ENCODE measurements at places on chromosomes 11 and 22. TPM values are rescaled to one million over a fixed set of nuclear protein-coding genes. Genes with fewer than 3 reads are reported as not detected.

- DNase-seq = no peak
These were observed 173.4 kb downstream of the NCAM1 start for GRCh38 chr11:113134626-113135025.

- no peak for DNase-seq
These were observed 122.2 kb downstream of the ST3GAL4 start for GRCh38 chr11:126477535-126478305.

DNA sequence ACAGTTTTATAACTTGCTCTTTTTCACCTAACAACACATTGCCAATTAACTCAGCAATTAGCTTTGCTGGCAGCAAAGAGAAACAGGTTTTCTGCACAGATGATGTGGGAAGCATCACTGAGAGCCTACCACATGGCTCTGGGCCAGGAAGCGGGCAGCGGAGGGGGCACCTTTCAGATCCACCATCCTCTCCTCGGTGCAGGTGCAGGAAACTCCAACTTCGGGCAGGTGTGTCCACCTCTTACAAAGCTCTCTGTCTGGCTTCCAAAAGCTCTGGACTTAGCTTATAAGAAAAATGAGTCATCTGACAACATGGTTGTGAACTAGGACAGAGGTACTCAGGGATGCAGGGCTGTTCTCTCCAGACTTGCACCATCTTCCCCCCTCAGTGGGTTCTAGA, 77.0 kb downstream of the RPS6KA4 start:
- DNase-seq = no peak

Gene GPHA2
- not detected for total RNA-seq
